Vagina (tissue), 2 donors: ENCODE measurements at places on chromosomes 6 and 20.

DNA sequence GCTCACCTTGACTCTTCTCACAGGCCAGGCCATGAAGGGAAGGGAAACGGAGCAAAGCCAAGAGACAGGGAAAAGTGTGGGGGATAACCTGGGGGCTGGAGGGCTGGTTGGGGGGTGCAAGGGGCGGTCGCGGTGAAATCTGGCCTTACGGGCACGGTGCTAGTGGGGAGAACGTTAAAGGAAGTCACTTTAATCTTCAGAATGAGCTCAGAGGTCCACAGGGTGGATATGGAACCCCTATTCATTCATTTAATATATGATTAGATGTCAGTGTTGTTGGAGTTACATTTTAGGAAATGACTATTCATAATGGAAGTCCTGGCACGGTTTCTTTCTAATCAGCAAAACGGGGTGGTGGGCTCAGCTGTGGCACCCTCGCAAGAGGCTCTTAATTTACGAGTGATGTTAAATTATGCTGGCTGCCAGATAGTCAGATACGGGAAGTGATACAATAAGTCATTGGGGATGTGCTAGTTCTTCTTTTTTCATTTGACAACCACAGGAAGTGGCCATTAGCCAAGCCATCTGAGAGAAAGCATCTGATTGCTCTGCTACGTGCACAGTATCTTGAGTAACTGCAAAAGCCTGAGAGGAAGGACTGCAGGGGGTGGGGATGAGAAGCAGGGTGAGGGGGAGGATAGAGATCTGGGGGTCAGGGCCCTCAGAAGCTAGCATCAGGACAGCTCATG lies 253.0 kb downstream of the QKI start:
- peaks cover 12% of the 10 kb centered on the region for H3K4me1 ChIP-seq
- H3K27me3 ChIP-seq = no peaks in the 10 kb centered on the region
- no peaks in the 10 kb centered on the region for H3K36me3 ChIP-seq
- DNase-seq = peak; percentile 75
- H3K27ac ChIP-seq = no peak overlapping the region

DNA sequence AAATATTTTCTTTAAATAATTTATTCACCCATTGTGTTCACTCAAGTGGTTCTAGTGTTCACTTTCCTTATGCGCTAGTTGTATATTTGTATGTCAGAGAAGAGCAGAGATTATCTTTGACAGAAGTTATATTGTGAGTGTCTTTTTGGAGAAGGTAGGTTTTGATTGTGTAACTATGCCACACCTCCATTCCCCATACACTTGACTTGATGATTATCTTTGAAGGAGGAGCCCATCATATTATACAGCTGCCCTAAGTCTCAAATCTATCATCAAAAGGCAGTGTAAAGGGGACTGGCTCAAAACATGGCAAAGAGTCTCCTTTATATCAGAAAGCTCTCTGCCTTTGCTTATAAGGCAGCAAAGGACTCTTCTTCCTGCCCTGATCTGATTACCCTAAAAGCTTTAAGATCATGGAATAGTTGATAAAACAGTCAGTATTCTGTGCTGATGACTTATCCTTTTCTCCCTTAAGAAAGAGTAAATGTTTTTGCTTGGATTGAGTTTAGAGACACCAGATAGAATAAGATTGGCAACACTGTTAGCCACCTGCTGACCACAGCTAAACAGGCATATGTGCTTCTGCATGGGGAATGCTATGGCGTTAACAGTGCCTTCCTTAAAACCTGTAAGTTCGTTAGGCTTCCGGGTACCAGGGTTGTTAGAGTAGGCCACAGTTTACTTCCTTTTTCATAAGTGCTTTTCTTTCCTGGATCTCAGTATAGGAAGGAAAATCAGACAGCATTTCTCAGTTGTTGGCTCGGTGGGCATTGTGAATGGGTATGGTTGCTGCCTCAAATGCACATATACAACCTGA lies 22.6 kb downstream of the TOP1 start:
- no peak for DNase-seq
- H3K36me3 ChIP-seq = no peaks in the 10 kb centered on the region
- H3K4me1 ChIP-seq = peaks cover 96% of the 10 kb centered on the region
- no peak overlapping the region for H3K4me3 ChIP-seq
- no peaks in the 10 kb centered on the region for H3K27me3 ChIP-seq

- H3K27me3 ChIP-seq = no peaks in the 10 kb centered on the region
- H3K27ac ChIP-seq = peak overlapping the region; percentile 93
- peak overlapping the region; percentile 71 for H3K4me3 ChIP-seq
Measured at GRCh38 chr6:26536571-26537159, 1.5 kb upstream of the HMGN4 start.

DNA sequence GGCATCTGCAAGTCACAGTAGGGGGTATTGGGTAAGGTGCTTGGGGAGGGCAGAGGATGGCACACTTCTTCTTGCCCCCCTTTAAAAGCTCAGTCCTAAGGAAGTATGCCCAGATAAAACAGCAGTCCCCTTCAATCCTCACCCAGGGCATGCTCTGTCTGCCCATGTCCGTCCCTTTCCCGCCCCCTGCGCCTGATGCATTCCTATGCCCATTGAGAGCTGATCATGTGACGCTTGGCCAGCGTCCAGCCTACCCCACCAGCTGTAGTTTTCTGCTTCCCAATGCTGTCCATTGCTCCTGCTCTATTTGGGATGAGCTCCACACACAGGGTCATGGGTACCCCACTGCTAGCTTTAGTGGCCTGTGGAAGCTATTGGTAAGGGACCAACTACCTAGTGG lies 8.3 kb downstream of the SIGLEC1 start:
- no peak for DNase-seq
- H3K4me1 ChIP-seq = no peaks in the 10 kb centered on the region
- H3K27ac ChIP-seq = no peak overlapping the region
- H3K27me3 ChIP-seq = no peaks in the 10 kb centered on the region
- H3K4me3 ChIP-seq = no peak overlapping the region

DNA sequence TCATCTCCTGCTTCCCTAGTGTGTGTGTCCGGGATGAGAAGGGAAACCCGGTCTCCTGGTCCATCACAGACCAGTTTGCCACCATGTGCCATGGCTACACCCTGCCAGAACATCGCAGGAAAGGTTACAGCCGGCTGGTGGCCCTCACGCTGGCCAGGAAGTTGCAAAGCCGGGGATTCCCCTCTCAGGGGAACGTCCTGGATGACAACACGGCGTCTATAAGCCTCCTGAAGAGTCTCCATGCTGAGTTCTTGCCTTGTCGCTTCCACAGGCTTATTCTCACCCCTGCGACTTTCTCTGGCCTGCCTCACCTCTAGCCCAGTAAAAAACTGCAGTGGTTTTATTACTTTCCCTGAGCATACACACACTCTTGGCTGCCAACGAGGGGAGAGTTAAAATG lies 23.9 kb upstream of the C6orf141 start:
- no peak overlapping the region for H3K4me3 ChIP-seq
- H3K4me1 ChIP-seq = no peaks in the 10 kb centered on the region
- no peak for DNase-seq
- no peak overlapping the region for H3K27ac ChIP-seq
- no peaks in the 10 kb centered on the region for H3K27me3 ChIP-seq
- H3K36me3 ChIP-seq = no peaks in the 10 kb centered on the region

- no peak overlapping the region for H3K4me3 ChIP-seq
- H3K27me3 ChIP-seq = no peaks in the 10 kb centered on the region
- H3K27ac ChIP-seq = no peak overlapping the region
Measured at GRCh38 chr6:30799210-30799609, 54.9 kb upstream of the IER3 start.

DNA sequence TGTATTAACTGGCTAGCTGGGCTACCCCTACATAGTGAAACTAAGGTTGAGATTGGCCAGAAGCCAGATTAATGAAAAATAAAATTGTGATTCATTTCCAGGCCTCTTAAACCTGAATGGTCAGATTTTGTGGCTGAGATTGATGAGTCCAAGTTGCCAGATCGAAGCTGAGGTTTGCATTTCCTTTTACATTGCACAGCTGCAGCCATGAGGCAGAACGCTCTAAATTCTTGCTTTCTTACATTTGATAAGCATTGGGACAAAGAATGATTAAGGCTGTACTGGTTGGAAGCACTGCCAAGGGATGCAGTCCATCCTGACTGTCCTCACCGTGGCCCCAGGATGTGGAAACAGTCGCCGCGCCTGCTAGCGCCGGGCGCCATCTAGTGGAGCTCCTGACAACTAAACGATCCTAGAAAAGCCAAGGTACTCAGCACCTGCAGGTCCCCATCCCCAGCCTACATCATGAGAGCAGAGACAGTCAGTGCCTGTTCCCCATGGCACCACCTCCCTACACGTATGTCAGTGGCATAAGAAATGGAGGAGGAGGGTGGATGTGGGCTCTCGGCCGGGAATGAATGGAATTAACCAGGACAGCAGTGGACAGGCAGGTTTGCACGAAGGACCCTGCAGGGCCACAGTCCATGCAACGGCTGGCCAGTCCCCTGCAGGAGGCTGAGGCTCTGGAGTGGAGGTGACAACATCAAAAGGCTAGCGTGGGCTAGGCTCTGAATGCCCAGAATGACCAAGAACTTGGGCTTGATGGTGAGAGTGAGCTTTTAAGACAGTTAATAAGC lies 19.0 kb downstream of the PXDC1 start:
- H3K27me3 ChIP-seq = no peaks in the 10 kb centered on the region
- peaks cover 43% of the 10 kb centered on the region for H3K36me3 ChIP-seq
- H3K27ac ChIP-seq = no peak overlapping the region
- DNase-seq = no peak
- H3K4me1 ChIP-seq = peaks cover 40% of the 10 kb centered on the region

DNA sequence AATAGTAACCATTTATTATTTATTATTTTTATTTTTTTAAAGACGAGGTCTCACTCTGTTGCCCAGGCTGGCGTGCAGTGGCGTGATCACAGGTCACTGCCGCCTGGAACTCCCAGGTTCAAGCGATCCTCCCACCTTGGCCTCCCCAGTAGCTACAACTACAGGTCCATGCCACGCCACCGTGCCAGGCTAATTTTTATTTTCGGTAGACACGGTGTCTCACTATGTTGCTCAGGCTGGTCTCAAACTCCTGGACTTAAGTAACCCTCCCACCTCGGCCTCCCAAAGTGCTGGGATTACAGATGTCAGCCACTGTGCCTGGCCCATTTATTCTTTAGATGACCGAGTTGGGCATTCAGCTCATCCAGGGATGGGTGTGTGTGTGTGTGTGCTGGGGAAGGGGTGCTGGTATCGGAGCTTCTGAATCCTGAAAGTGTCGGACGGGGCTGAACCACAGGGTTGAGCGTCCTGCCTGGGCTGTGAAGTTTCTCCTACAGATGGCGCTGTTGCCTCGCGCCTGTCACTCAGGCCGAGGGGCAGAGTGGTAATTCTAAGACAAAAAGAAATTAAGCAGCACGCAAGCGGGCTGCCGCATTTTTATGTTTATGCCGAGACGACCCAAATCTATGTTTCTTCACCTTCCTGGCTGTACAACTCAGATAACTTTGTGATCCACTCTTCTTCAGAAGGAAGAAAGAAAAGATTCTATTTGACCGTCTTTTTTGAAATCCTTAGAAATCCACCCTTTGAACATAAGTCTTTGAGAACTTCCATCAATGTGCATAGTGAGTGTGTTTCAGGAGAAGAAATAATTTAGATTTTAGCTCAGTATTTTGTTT lies 252.8 kb downstream of the CDH26 start:
- H3K27me3 ChIP-seq = no peaks in the 10 kb centered on the region
- H3K27ac ChIP-seq = no peak overlapping the region
- peak; percentile 79 for DNase-seq
- no peak overlapping the region for H3K4me3 ChIP-seq

GRCh38 chr6:106539936-106540335 lies 89.4 kb downstream of the RTN4IP1 start:
- no peaks in the 10 kb centered on the region for H3K36me3 ChIP-seq
- no peaks in the 10 kb centered on the region for H3K27me3 ChIP-seq
- no peak for DNase-seq
- H3K4me3 ChIP-seq = no peak overlapping the region
